ENCODE measurements at places on chromosomes 7 and 10.

DNA sequence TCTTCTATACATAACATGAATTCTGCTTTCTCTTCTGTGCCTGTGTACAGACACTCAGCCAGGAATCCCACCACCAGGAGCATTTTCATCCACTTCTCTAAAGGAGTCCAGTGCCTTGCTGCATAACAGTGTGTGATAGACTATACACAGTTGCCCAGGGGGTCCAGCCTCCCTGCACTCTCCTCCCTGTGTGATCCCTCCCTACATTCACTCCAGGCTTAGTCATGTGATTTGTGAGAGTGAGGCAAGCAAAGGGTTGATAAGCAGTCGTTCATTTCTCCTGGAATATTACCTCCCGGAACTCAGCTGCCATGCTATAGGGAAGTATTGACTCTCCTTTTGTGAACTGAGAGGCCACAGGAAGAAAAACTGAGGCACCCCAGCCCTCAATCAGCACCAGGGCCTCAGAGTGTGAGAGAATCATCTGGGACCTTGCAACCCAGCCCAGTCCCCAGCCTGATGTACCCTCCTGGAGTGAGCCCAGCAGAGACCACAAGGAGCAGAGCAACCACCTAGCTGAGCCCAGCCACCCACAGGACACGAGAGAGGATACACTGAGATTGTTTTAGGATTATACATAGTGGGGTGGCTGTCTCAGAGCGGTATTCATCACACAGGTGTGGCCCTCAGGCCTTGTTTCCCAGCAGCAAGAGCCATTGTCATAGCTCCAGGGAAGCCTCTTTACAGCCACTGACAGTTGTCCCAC is 45.0 kb upstream of the EEPD1 start:
- no peak for DNase-seq

DNA sequence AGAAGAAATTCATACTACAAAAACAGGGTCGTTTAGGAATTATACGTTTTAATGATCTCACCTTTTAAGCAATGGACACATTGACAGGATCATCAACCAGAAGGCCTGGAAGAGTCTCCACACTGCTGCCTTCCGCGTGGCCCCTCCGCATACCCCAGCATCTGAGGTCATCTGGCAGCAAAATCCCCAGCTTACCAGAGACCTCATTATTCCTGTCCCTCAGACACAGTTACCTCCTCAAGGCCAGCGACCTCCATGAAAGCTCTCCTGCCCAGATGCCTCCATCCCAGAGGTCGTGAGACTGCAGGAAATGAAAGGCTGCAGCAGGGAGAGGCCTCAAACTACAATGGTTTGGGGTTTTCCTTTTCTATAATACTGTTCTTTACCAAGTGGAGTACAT is 14.8 kb upstream of the GSAP start:
- DNase-seq: no peak

DNA sequence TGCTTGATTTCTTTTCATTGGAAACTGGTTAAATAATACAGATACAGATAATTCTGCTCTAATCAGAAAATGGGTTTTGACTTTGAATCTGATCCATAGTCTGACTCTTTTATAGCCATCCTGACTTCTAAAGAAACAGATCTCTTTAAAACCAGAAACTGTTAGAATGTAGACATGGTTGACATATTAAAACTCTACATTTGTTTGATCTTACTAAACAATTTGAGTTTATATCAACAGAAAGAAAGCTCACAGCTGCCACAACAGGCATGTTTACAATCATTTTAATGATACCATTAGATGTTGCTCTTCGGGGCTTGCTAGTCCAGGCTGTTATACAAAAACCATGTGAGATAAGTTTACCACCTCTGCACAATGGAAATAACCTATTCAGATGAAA is 193.0 kb upstream of the SEMA3A start:
- no peak for DNase-seq

GRCh38 chr7:111059833-111060232 is 31.1 kb upstream of the LRRN3 start:
- DNase-seq: no peak

GRCh38 chr10:25210265-25210664 is 35.5 kb downstream of the GPR158 start:
- no peak for DNase-seq

DNA sequence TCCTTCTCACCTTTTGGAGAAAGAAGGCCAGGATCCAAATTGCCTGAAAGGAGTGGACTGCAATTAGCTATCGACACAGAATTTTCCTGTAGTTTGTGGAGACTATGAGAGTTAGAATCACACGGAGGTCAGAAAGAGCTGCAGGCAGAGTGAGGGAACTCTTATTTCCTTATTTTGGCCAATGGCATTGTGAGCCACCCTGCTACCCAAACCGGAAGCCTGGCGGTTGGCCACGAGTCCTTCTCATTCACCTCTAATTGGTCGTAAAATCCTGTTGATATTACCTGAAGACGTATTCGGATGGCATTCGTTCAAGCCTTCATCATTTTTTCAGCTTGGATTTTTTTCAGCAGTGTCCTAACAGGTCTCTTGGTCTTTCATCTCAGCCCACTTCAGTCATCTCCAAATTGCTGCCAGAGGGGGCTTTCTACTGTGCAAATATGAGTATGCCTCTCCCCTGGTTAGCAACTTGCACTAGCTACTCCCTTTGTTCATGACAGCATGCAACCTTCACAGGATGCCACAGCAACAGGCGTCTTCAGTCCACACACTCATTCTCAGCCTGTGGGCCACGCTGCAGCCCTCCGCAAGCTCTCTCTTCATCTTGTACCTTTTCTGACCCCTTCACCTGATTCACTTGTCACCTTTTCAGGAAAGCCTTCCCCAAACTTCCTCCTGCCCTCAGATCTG is 66.9 kb downstream of the GATA3 start:
- DNase-seq: no peak

GRCh38 chr7:56157238-56157790 is 41.1 kb upstream of the NUPR2 start:
- DNase-seq: no peak

- no peak for DNase-seq
Observed at GRCh38 chr10:9342885-9343570, 1288.5 kb downstream of the GATA3 start.

GRCh38 chr10:23331567-23332301 is 12.9 kb downstream of the C10orf67 start:
- DNase-seq: no peak

DNA sequence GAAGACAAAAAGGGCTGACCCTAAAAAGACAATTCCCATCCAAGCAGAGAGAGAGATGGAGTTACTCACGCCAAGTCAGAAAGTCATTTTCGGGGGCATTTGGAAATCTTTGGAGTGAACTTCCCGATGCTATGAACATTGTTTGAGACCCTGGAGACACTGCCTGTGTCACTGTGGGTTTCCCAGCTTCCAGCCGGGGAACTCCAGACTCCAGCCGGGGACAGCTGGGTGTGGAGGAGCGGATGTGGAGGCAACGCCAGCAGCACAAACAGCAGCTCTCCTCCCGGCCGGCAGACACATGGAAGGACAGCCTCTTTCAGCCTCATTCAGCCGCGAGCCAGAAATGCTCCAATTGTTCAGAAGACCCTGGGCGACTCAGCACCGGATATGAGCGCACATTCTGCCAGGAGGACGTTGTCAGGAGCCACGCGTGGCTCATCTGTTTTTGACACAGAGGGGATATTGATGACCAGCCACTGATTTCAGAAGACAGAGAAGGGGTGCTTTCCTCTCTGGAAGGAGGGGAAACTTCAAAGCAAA is 97.6 kb downstream of the PRPF18 start:
- DNase-seq: no peak

DNA sequence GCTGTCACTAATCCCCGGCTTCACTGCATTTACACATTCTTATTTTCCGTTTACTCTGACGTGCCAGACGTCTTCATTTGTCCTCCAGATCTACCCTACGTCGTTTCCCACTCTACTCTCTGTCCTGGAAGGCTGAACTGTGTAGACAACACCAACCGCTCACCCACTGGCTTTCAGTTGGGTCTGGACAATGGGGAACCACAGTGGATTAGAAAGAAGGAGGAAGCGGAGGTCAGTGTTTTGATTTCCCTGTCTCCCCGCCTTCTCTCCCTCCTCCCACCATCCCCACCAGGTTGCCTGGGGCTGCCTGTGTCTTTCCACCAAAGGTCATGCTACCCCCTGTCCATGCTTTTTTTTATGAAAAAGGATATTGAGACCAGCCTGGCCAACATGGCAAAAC is 14.0 kb upstream of the CTBP2 start:
- DNase-seq: no peak

DNA sequence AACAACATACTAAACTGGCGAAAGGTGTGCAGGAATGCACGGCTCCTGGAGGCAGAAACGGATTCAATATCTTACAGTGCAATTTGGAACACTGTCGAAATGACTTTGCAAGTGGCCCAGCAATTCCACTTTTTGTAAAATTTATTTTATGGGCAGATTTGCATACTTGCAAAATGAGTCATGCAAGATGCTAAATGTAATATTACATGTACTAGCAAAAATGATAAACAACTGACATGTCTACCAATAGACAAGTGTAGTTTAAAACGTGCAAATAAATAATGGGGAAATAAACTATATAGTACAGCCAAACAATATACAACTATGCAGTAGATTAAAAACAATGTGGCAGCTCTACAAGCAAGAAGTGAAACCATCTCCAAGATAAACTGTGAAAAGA is 97.7 kb downstream of the ARHGAP12 start:
- DNase-seq: no peak

GRCh38 chr10:10794791-10795191 is 222.9 kb upstream of the CELF2 start:
- no peak for DNase-seq

DNA sequence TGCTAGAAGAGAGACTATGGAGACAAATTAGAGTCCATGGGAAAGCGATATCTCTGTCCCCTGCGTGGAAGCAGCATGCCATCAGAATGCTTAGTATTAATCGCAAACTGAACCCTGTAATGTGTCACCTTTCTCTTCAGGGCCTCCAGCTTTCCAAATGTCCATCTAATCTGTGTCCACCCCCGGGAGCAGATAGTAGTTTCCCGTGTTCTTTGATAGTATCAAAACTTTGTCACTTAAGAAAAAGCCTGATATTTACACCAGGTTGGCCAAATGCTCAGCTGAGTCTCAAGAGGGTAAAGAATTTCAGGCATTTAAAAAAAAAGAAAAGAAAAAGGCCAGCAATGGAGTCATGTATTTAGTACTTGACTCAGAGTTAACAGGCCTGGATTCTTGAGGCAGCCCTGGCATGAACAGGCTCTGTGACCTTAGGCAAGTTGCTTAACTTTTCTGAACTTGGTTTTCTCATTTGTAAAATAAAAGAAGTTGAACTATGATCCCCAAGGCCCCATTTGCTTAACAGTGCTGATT is 10.4 kb upstream of the GSAP start:
- no peak for DNase-seq

DNA sequence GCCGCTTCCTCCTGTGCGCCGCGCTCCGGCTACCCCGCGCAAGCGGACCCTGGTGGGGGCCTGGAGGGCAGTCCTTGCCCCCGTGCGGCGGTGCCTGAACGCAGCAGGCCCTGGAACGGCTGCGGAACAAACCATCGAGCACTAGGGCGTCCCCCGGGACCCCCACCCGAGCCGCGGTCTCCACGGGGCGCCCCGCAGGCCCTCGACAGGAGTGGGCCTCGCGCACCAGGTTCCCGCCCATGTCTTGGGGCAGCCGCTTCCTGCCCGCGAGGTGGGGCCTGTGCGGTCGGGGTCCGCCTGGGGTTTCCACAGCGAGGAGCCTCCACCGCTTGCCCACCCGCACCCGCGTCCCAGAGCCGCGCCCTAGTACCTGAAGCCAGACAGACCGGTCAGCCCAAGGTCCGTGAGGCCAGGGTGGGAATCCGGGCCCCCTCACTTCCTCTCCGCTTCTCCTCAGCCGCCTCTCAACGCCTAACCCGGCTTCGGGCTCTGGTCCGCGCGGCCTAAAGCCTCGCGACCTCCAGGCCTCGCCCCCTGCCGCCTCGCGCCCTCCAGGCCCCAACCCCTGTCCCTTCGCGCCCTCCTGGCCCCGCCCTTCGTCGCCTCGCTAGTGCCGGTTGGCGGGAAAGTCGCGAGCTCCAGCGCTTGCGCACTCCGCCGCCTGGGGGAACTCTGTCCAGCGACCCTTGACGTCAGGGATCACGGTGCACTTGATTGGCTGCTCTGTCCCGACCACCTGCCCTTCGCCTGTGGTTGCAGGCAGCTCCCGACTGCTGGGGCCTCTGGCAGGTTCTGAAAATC is 7.0 kb upstream of the GBX1 start:
- no peak for DNase-seq

DNA sequence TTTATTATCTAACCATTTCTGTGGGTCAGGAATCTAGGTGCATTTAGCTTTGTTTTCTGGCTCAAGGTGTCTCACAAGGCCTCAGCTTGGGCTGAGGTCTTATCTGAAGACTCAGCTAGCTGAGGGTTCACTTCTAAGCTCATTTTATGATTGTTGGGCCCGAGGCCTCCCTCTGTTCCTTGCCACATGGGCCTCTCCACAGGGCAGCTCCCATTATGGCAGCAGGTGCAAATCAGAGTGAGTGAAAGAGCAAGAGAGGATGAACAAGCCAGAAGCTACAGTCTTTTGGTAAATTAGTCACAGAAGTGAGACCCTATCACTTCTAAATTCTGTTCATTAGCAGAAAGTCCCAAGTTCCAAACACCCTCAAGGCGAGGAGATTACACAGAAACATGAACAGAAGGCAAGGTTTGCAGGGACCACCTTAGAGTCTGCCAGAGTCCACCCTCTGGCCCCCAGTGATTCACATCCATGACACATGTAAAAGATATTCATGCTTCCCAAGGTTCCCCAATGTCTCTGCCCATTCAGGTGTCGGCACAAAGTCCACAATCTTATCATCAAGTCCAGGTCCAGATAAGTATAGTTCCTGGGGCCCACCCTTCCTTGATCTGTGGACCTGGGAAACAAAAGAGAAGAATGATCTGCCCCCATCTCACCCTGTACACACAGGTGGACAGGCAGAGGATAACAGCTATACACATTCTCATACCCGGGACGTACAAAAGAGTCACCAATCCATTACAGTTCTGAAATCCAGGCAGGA is 23.7 kb downstream of the FIGNL1 start:
- DNase-seq: no peak

GRCh38 chr10:112265745-112266144 is 17.5 kb upstream of the TECTB start:
- DNase-seq: no peak

DNA sequence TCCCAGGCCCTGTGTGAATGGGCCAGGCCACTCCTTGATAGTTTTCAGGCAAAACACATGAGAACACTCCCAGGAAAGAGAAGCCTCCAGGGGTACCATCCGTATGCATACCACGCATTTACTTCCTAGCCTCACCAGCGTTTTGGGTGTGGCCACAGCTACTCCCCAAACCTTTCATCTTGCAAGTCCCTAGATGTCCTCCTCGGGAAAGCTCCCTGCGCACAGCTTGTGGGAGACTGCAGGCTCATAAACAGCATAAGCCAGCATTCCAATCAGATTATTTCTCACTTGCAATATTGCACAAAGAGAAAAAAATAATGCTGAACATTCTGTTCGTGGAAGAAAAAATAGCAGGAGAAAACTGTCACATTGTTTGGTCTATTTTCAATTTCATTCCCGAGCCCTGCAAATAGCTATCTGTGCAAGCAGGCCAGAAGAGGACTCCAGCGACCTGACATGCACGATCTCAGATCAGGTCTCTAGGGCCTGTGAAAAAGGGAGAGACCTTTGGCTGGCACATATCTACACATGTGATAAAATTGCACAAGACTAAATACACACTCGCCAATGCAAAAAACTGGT is 175.6 kb downstream of the PLXNA4 start:
- no peak for DNase-seq

All from activated T-cell treated with anti-CD3 and anti-CD28 coated beads for 24 hours (primary cell).